LNCaP clone FGC (cell line): ENCODE measurements at places on chromosomes 6 and 20.

DNA sequence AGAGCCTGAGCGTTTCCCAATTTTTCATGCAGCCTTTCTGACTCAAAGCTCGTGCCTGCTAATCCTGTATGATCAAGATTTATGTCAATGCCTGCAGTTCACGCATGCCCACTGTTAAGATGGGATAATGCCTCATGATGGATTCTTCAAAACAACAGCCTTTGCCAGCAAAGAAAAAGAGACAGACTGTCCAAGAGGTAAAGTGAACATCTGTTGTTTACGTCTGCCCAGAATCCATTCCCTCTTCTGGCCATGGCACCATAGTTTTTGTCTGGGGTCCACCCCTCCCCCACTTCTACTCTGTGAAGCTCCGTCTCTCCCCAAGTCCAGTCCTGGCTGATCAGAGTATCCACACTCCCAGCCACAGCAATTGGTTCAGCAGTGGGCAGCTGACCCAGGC is 91.9 kb upstream of the EYA2 start:
- DNase-seq: no peak

GRCh38 chr6:29968130-29968529 is 25.8 kb downstream of the HLA-A start:
- DNase-seq: no peak

DNA sequence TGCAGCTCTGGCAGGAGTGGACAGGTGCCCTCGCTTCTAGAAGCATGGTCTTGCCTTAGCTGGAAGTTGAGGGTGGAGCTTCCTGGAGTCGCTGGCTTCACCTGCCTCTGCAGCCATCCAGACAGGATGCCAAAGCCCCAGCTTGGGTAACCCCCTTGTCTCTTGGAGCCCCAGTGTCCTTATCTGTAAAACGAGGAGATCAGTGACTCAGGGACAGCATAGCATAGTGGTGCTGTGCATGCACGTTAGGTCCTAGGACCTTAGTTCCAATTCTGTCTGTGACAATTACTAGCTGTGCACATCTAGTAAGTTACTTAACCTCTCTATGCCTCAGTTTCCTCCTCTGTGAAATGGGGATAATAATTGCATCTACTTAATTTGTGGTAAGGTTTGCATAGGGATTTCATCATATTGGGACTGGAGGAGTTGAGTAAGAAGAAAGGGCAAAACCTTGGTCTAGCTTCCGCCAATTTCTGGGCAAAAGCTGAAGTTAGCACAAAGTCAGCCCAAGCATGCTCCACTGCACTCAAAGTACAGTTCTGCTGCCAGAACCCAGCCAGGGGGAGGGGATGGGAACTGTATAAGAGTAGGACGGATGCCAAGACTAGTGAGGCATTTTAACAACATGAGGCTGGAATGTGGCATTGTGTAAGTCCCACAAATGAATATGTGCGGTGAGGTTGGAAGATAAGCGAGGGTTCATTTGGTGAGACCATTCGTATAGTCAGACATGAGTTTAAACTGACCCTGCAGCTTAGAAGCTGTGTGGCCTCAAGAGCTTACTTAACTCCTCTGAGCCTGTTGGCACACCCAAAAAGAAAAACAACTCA is 24.5 kb downstream of the TOX2 start:
- peak; percentile 32 for DNase-seq

DNA sequence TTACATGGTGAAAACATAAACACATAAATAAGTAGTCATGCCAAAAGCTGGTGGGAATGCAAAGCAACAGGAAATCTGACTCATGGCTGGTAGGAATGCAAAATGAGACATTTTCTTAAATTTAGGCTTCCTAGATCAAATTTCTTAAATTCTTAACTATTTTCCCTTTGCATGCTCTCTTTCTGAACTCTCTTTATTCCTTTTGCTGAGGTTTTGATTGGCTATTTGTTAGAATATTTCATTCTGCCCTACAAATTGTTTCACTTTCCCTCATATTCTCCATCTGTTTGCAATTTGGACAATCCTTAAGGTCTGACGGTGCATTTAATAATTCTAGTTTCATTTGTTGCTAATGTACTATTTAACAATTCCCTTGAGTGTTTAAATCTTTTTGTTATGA is 437.5 kb upstream of the RGS17 start:
- no peak for DNase-seq

- no peak for DNase-seq
These were observed 14.7 kb upstream of the SIM1 start for GRCh38 chr6:100479179-100480035.

DNA sequence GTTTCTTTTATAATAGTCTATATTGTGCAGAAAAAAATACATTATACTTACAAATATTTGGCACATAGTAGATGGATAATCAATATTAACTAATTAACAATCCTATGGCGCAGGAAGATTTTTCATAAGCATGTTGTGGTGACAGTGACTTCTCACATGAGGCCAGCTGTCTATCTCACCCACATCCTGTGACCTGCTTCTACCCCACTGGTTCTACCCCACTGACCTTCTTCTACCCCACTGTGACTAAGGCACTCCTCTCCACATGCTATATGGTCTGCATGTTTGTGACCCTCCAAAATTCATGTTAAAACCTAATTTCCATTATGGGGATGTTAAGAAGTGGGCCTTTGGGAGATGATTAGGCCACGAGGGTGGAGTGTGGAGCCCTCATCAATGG is 394.8 kb upstream of the AGPAT4 start:
- no peak for DNase-seq

GRCh38 chr6:147366290-147366689 is 142.2 kb upstream of the SAMD5 start:
- no peak for DNase-seq

- DNase-seq: no peak
These were observed 221.2 kb downstream of the MAFB start for GRCh38 chr20:40467703-40468411.

DNA sequence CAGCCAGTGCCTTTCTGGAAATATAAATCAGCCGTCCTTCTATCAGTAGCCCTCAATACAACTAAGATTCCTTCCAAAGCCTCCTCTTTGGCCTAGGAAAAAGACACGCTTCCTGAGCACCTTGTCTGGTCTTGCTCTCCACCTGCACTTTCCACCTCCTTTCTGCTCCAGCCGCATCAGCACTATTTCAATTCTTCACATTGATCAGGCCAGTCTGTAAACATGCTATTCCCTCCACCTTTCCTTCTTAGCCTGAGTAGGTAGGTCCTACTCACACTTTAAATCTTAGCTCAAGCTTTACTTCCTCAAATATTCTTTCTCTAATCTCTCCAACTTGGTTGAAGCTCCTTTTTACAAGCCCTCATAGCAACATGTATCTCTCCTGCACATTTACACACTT is 11.4 kb downstream of the RANBP9 start:
- DNase-seq: no peak
